ENCODE measurements at places on chromosomes 6 and 20.

DNA sequence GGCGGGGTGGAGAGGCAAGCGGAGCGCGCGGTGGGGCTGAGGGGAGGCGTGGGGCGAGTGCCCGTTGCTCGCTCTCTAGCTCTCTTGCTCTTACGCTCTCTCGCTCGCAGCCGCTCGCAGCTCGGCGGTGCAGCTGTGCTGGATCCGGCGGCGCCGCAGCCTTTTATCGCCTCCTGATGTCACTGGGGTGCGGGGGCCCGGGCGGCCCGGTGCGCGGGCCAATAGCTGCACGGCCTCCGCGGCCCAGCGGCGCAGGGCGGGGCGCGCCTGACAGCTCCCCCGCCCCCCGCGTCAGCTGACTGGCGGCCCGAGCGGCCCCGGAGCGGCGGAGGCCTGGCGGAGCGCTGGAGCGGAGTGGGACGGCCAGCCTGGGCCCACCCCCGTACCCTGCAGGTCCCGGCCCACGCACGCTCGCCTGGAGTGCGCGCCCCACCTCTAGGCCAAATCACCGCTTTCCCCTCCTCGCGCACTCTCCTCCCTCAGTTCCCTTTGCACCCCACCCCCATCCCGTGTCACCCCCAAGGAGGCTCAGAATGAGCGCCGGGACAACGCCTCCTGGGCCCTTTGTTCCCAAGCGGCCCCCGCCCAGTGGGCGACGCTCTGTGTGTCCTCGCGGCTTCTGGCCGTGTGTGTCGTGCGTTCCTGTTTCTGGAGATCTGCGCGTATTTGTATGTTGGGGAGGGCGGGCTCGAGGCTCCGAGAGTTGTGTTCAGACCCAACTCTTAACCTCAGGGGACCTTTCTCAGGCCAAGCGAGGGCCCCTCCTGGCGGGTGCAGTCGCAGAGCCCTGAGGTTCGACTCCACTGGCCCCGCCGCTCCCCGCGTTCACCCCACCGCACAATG lies at the start of gene MAFB:
Gene MAFB (minus strand): TSS at position 137 of the 843 bp plus-strand sequence. CDS start 386 bp downstream, outside the sequence.
- DNase-seq = no peak

- no peak for DNase-seq
Measured at GRCh38 chr20:13028673-13029072, 19.9 kb downstream of the SPTLC3 start.

GRCh38 chr6:35319346-35320030 lies 21.9 kb downstream of the DEF6 start:
- DNase-seq = no peak

GRCh38 chr6:21953831-21954801 lies 342.7 kb downstream of the PRL start:
- DNase-seq = no peak

DNA sequence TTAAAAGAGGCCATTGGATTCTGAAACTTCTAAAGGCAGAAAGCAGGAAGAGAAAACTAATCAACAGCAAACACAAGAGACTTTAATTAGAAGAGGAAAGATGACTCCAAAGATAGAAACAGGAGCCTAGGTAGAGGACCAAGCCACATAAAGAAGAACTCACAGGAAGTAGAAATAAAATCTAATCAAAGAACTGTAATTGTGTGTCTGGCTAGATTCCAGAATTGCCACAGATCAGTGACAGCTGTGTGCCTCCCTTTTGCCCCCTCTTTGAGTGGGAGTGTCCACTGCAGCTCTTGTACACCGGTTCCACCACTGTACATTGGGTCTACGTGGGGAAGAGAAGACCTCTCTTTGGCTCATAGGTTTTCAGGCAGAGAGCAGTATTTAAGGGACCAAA lies 22.3 kb upstream of the THEMIS start:
- DNase-seq = no peak

DNA sequence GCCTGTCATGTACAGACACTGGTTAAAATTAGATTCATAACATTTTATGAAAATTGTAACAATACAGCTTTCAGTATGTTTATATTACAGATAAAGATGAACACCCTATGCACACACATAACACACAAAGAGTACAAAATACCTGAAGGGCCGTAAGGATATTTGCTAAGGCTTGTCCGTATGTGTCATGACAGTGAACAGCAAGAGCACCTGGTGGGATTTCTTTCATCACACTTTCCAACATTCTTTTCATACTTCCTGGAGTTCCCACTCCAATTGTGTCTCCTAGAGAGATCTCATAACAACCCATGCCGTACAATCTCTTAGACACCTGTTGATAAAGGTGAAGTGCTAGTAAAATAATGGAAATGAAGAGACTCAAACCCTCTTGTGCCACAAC lies 83.7 kb downstream of the HMGCLL1 start:
- no peak for DNase-seq

GRCh38 chr6:114319749-114320148 lies 23.1 kb downstream of the HS3ST5 start:
- no peak for DNase-seq

GRCh38 chr20:24937579-24937978 lies 11.5 kb upstream of the CST7 start:
- DNase-seq = no peak

- no peak for DNase-seq
Measured at GRCh38 chr6:46333481-46333880, 157.8 kb downstream of the RCAN2 start.

DNA sequence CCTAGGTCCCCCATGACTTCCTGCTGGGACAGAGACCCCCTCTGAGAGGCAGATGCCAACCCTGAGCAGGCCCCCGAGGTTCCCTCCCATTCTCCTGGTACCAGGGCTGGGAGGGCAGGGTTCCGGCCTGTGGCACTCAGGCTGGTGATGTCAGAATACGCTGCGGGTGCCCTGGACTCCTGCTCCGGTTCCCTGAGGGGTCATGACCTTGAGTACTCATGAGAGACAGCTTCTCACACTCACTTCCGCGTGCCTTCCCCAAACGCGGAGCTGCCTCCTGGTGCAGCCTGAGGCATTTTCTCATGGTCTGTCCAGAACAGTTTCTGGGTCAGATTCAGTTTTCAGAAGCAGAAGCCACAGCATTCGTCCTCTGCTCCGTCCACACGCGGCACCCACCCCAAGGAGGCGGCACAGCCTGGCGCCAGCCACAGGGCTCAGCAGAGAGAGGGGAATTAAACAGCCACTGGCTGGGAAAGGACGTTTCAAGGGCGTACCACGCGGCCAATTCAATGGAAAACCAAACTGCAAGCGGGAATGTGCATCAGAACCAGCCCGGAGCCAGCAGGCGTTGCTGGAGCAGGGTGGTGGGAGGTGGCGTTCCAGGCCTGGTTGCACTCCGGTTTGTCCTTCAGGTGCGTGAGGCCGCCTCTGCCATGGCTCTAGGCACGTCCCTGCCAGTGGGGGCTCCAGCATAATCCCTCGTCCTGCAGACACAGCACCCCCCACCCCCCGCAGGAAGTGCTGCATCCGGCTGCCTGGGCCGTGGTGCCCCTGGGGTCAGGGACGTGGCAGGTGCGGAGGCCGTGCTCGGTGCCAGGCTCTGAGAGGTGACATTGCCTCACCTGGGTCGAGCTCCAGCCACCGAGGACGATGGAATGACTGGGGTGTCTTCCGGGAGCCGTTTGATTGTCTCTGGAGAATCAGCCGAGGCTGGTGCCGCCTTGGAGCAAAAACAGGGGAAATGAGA lies 58.3 kb upstream of the BHLHE23 start:
- no peak for DNase-seq

DNA sequence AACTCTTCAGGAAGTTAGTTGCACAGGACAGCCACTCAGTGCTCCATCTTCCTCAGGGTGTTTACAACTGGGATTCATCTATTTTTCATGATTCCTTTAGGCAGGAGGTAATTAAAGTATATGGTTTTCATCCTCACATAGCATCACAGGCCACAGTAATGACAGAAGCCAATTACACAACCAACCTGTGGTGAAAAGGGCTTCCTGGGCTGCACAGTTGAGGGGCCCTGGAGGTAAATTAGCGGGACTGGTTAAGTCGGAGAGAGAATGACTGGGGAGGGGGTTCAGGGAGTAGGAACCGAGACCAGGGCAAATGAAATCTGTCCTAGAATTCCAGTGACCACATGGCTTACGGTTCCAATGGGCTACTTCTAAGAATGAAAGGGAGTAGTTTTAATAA lies 37.0 kb downstream of the BAK1 start:
- DNase-seq = no peak

DNA sequence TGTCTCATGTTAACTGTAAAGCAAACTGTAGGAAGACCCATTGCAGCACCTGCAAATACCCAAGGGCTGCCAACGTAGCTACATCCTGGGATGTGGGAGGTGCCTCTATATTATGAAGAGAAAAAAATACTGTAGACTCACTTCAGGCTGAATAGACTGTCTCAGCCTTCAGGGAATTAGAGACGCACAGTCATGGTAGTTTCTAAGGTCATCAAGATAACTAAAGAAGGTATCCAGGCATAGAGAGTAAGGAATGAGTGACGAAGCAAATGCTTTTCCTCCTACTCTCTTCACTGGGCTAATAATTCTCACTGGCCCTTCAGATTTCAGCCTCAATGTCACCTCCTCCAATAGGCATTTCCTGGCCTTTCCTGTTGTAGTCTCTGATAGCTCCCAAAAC lies 121.6 kb upstream of the ECI2 start:
- DNase-seq = no peak

- no peak for DNase-seq
Measured at GRCh38 chr6:119821380-119821779, 471.8 kb upstream of the MAN1A1 start.

GRCh38 chr6:103872233-103872632 lies 987.5 kb downstream of the HACE1 start:
- no peak for DNase-seq

DNA sequence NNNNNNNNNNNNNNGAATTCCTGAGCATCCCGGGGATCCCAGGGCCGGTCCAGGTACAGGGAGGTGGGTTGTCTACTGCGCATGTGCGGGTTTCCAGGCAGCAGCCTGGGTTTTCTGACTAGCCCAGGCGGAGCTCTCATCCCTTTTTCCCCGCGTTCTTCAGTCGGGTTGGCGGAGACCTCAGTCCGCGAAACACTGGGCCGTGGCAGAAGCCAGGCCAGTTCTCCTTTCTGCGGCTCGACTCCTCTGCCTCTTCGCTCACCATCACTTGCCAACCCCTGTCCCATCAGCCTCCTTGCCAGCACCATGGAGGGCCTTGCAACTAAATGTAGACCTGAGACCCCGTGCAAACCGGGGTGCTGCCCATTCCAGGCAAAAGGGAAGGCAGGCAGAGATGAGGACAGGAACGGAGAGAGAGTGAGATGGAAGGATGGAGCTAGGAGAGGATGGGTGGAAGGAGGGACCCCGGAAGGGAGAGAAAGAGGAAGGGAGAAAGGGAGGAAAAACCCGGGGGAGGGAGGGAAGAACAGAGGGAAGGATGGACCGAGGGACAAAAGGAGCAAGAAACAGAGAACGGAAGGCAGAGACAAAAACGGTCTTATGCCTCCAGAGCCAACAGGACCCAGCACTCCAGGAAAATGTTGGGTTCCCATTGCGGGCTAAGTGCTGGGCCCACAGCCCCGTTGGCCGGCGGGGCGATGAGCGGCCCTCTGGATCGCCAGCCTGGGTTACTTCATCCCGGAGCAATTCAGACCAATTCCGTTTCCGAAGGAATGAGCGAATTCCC lies 445.4 kb upstream of the DEFB115 start:
- DNase-seq = no peak

DNA sequence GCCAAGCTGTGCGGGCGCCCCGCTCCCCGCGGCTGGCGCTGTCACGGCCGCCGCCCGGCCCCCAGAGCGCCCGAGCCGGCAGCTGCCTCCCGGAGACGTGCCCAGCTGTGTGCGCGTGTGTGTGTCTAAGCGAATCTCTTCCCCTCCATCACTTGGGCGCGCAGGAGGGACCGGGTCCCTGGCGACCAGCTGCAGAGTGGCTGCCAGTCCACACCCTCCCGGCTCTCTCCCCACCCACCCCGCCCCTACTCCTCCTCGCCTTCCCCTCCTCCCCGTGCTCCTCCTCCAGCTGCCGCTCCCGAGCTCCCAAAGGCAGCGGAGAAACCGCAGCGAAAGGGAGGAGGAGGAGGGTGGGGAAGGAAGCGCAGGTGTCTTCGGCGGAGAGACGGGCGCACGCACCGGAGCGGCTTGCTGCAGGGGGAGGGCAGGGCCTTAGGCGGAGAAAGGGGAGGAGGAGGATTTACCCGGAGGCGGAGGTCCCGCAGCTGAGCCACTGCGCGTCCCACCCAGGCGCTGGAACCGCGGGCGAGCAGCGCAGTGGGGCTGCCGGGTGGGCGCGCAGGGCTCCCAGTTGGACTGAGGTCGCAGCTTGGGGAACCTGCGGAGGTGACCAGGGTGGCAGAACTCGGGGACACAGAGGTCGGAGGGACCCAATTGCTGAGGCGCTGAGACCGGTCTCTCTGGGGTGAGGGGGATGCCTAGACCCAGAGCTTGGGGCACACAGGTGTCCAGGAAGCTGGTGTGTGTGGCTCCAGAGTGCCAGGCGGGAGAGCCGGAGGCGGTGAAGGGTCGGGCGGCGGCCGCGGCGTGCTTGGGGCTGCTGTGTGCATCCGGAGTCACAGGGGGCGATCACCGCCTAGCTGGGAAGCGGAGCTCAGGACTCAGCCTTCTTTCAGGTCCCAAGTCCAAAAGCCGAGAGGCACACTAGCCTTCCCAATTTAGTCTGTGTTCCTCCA lies at the start of gene HS3ST5:
Gene HS3ST5 (minus strand): TSS at position 198 of the 956 bp plus-strand sequence. CDS start 280,178 bp downstream, outside the sequence.
- no peak for DNase-seq

GRCh38 chr6:3205913-3206312 lies 21.5 kb downstream of the TUBB2B start:
- no peak for DNase-seq

DNA sequence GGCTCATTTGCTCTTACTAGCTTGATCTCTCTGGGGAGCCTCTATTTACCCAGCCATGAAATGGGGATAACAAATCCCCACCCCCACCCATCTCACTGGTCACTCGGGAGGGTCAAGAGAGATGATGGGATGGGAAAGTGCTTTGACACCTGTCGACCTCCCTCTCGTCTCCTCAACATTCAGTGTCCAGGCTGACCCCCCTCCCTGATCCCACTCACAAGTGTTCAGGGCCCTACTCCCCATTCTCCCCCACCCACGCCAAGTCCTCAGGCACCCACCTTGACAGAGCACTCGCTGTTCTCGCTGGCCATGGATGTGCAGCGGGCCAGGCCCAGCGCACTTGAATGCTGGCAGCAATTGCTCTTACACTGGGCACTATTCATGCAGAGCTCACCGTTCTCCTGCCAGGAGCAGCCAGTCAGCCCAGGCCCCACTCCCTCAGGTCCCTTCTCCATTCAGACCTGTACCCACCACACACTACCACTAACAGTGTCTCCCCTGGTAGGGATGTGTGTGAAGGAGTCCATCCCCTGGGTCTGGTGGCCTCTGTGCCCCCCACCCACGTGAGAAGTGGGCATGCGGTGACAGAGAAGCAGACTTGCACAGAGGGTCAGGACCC lies 1.6 kb downstream of the CLPS start:
- DNase-seq = no peak

- DNase-seq = no peak
Measured at GRCh38 chr6:45483021-45483420, 105.3 kb upstream of the SUPT3H start.

- no peak for DNase-seq
Measured at GRCh38 chr6:131348572-131348971, 213.3 kb downstream of the AKAP7 start.

GRCh38 chr6:159100395-159101182 lies 55.8 kb upstream of the TAGAP start:
- DNase-seq = no peak

Measured in stimulated activated CD8-positive, alpha-beta memory T cell treated with anti-CD3 and anti-CD28 coated beads, Interleukin-4, amount 100 ng/mL, for 4 hours (primary cell).